ENCODE measurements at places on chromosomes 1 and 21.

DNA sequence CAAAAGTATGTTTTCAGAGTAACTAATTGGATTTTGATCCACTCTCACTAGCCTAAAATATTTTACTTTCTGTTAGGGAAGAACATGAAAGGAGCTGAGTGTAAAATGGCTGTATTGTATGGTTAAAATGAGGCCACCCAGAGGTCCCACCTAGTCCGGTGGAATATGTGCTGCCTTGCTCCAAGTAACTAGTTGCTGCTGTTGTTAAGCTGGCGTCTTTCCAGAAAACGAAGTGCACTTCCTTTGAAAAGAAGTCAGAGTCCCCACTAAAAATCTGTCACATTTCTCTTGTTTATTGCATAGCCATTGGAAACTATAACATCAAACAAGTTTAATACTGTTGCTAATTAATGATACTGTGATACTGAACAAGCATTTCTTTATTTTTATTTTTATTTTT, 3.2 kb downstream of the SLC25A33 start:
- DNase-seq, result no peak

DNA sequence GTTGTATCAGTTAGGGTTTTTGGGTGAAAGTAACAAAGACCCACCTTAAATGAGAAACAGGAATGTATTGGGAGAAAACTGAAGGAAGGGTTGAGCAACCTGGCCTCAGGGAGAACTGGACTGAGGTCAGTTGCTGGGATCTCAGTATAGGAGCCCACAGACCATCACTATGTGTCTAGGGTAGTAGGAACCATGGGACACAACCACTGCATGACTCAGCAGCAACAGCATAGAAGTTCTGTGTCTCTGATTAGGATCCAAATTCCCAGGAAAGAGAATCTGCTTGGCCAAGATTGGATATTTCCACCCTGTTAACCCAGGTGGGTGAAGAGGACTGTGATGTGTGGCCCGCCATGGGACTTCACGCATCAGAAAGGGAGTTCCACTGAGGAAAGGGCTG, 102.2 kb upstream of the RAB3GAP2 start:
- DNase-seq, result no peak

DNA sequence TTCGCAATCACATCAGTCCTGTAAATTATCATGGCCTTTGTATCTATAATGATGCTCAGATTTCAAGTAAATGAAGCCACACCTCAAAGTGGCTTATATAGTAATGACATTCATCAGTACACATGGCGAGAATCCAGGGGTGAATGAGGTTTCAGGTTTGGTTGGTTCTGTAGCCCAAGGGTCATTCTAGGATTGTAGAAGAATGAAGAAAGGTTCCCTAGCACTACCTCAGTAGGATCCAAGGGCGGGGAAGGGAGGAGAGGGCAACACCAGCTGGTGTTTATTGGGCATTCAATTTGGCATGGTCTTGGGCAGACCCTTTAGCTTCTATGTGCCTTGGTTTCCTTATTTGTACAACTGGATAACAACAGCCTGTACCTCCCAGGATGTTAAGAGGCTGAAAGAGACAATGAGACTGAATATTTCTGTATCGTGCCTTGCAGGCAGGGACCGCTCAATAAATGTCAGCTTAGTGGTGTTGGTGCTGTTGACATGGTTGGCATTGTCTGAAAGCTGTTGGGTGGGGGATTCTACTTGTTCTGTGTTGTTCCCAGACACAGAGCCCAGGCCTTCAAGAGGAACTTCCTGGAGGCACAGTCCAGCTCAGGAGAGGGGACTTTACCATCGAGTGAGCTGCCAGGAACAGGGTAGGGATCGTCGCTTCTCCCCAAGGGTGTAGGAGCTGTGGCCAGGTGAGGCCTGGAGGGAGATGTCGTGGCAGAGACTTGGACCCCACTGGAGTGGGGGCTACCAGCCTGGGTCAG, 388.2 kb downstream of the PTPRU start:
- DNase-seq, result no peak

DNA sequence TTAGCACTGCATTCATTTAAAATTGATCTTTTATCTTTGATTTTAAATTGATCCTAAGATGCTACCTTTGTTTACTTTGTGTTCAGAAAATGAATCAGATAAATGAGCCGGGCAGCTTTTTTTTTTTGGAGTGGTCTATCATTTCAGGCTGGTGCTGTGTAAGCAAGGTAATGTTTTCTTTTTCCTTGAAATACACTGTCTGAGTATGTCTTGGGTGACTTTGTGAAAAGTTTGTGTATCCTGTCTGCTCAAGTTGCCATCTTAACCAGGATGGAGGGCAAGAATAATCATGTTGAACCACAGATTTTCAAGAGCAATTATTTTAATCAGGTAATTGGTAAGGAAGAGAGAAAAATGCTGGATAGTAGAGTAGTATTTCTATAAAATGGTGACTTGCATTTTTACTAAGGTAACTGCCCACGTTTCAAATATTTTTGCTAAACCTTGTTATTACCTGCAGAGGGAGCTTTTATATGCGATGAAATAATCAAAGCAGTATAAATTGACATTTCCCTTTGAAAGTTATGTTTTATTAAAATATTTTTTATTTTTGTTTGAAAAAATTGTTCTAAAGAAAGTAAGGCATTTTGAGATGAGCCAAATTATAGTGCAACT, 11.1 kb downstream of the ADGRL2 start:
- peak; percentile 11 for DNase-seq

GRCh38 chr1:153566414-153567371, 1.0 kb upstream of the S100A2 start:
- DNase-seq, result peak; percentile 95

DNA sequence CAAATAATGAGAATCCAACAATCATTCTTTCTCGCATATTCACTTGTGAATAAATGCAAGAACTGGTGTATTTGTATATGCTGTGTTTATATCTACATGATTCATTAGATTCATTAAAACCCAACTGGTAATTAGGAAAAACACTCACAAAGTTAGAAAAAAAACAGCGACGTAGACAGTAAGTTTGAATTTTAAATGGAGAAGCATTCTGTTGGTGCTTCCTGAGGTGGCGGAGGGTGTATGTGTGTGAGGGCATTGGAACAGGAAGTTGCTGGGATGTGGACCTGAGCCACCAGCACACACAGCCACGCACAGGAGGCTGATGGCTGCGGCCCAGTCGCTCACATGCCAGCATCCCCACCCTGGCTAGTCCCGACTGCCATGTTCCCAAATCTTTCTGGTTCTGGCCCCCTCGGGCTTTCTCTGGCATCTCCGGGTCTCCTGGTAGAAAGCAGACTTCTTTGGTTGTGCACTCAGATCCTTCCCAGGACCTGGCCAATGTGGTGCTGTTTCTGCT, 121.6 kb upstream of the IRF2BP2 start:
- DNase-seq, result no peak

Data from OCI-M1 (cell line).